ENCODE measurements at places on chromosomes 13 and 19.

DNA sequence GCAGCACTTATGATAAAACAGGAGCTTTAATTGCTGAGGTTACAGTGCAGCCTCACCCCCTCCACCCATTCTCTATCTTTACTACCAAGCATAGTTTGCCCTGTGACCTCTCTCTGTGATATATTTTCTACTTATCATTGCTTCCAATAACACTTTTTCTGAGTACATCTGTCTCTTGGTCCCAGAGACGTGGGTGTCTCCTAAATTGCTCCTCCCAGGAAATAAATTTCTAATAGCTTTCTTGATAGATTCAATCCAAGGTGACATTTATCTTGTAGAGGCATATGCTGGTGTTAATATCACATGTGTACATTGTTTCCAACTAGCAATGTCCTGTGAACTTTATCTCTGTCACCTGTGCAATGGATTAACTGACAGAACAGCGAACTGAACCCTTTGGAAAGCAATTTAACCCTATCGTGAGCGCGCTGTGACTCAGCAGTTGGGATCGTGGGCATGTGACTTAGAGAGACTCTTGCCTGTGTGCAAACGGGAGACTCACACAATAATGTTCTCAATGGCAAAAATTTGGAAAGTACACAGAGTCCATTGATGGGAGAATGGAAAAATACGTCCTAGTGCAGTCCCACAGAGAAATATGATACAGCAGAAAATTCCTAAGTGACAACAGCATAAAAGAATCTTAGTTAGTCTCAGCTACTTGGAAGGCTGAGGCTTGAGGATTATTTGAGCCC, 7.0 kb upstream of the MAP2K2 start:
- DNase-seq, result no peak

- DNase-seq, result no peak
Observed at GRCh38 chr19:45906221-45906620, 3.8 kb upstream of the MYPOP start.

DNA sequence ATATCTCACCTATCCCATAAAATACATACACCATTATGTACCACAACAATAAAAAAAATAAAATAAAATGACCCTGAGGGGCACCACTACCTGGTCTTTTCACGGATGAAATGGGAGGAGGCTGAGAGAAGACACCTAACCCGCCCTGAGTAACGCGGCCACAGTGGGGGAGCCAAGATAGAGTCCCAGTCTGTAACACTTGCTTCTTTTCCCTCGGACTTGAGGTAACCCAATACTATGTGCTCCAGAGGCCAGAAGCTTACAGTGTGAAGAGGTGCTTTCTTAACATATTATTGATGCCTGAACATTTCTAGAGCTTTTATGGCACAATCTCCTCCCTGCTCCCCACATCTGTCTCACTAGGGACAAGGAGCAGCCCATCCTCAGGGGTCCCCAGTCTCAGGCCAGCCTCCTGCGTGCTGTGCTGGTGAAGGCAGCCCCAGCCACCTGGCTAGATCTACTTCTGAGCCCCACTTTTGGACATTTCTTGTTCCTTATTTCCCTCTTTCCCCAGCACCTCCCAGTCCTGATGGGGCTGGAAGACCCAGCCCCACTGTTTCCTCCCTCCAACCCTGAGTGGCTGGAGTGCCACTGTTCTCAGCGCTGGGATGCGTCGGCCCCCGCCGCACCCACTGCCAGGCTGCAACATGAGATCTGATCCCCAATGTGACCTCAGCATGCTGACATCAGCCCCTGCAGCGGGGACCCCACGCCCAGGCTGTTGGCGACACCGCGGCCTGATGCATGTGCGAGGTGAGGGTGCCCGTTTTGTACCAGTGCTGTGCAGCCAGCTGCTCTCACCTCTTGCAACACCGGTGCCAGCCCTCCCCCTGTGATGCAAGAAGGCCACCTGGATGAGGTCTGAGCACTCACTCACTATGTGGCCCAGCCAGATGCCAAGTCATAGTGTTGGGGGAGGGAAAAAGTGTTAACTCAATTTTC, 143.3 kb downstream of the DCLK1 start:
- DNase-seq, result no peak

- no peak for DNase-seq
Observed at GRCh38 chr13:20001366-20002190, 43.1 kb downstream of the ZMYM2 start.

GRCh38 chr19:18253716-18254115, 20.5 kb downstream of the IQCN start:
- no peak for DNase-seq

DNA sequence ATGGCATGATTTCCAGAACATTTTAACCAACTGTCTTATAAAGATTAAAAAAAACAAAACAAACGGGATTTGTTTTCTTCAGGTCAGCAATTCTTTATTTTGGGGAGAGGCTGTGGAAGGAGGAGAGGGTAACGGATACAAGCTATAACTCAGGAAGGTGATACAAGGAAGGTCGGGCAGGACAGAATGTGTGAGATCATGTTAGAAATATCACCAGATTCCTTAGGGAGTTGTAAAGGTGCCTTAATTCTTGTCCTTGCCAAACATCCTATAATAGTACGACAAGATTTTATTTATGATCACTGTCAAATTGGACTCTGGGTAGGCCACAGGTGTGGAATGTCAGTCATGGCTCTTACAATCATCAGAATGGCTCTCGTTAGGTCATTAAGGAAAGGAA, 503.1 kb downstream of the DIAPH3 start:
- DNase-seq, result no peak
